ENCODE measurements at places on chromosomes 2 and 18.
A peak's percentile ranks its signal among the peaks of the same experiment; 100 is the strongest.

DNA sequence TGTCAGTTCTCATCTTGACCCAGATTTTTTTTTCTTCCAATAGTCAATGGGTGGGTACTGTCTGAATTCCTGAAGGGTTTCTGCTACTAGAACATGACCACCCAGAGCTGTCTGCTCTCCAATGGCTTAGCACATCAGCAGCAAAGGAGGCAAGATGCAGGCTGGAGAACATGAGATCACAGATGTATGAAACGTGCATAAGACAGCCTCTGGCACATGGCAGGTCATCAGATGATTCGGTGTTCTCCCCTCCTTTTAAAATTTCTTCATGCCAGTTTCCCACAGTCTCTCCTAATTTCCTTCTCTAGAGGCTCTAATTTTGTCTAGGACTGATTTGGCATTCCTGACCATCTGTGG, 359.3 kb upstream of the TNP1 start:
- no peak for DNase-seq

GRCh38 chr2:1804865-1805264, 60.5 kb upstream of the PXDN start:
- DNase-seq = no peak

- DNase-seq = no peak
Observed at GRCh38 chr18:79197531-79197930, 128.3 kb downstream of the ATP9B start.

DNA sequence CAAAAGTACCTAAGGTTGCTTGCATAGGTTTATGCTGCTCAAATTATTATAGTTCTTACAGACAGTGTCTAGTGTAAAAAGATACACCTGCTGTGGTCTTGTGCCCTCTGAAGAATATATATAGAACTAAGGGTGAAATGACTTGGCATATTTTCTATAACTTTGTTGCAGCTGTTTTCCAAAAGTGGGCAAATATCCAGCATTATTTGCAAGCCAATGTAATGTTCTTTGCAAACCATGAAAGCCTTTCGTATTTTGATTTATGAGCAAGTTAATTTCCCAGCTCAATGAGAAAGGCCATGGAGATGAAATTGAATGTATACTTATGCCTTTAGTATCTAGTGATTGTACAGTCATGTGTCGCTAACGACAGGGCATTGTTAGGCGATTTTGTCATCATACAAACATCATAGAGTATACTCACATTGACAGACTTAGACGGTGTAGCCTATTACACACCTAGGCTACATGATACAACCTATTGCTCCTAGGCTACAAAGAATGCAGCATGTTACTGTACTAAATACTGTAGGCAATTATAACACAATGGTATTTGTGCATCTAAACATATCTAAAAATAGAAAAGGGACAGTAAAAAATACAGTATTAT, 116.3 kb downstream of the PLCL1 start:
- no peak for DNase-seq

DNA sequence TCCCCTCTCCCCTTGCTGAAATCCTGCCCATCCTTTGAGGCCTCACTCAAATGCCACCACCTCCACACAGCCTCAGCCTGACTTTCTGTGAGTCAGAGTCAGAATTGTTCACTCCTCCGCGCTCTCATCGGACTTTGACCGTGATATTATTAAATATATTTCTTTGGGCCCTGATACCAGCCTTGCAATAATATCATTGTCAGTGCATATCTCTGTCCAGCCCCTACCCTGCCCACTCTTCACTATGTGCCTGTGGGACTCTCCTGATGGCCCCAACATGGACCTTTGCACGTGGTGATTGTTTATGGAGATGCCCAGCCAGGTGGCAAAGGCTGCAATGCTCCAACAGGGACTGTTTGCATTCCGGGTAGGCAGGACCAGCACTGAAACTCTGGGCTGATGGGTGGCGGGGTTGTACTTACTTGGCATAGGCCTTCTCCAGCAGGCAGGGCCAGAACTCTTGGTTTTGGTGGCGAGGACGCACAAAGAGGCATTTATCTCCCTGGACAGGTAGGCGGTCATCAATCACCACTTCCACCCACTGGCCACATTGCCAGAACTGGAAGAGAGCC, 37.3 kb downstream of the CAPN13 start:
- DNase-seq = no peak

GRCh38 chr18:12463191-12463590, 55.5 kb downstream of the PRELID3A start:
- DNase-seq = no peak

DNA sequence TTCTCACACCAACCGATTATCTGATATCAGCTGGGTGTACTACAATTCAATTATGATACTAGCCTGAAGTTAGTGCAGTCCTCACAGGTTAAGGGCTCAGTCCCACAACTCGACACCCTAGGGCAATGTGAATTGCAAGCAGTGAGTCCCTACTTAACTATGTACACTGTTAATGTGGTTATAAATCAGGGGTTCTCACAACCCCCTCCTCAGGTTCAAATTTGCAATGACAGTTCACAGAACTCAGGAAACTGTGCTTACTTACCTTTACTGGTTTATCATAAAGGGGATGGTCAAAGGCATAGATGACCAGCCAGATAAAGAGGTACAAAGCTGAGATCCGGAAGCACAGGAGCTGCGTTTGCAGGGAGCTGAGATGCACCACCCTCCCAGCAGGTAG, 1379.1 kb upstream of the CDH2 start:
- DNase-seq = no peak

DNA sequence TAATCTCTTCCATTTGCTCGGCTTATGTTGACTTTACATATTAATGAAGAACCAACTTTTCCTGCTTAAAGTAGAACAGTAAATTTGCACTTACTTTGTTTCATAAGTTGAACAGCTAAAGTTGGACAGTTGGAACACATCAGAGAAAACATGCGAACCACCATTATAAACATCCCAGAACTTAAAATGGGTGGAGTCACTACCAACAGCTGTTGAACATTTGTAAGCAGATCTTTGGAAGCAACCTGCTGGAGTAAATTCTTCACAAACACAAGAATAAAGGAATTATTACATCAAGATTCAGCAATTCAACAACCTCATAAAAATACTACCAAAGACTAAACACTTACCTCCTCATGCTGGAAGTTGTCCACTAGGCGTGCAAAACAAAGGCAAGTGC, 96.4 kb upstream of the DNER start:
- DNase-seq = no peak

DNA sequence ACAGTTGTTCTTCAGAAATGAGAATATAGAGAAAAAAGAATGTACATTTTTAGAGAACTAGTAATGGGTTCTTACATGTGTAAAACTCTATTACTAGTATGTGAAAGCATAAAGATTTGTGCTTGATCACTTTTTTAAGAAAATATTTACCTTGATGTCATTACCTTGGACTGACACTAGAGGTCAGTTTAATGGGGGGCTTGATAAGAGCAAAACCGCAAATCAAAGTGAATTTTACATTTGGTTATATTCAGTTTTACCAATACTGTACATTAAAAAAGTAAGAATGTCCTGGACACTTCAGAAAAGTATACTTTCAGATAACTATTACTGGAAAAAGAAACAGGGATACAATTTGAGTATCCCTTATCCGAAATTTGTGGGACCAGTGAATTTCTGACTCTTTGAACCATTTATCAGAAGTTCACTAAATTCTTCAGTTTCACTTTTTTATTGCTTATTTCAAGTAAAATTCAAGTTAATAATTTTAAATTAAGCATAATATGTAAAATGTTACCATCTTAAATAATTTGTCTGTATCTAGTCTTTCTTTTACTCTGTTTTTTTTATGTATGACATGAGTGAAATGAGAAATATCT, 1149.5 kb downstream of the DSC3 start:
- DNase-seq = peak; percentile 21

DNA sequence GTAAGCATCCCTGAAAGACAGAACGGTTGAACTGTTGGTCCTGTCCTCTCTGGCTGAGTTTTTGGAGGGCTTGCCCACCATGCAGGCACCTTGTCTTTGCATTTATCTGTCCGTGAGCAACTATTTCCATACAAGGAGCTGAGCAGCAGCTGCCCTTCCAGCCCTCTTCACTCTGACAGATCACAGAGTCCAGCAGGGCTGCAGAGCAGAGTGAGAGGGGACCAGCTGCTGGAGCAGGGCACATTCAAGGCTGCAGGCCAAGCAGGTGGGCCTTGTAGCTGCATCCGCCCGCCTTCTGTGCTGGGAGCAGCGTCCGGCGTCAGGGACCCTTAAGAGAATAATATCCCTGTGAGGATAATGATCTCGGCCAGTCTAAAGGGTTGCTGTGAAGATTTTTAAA, 9.5 kb downstream of the SMYD1 start:
- no peak for DNase-seq

GRCh38 chr2:134333646-134334189, 79.8 kb downstream of the MGAT5 start:
- DNase-seq = no peak

DNA sequence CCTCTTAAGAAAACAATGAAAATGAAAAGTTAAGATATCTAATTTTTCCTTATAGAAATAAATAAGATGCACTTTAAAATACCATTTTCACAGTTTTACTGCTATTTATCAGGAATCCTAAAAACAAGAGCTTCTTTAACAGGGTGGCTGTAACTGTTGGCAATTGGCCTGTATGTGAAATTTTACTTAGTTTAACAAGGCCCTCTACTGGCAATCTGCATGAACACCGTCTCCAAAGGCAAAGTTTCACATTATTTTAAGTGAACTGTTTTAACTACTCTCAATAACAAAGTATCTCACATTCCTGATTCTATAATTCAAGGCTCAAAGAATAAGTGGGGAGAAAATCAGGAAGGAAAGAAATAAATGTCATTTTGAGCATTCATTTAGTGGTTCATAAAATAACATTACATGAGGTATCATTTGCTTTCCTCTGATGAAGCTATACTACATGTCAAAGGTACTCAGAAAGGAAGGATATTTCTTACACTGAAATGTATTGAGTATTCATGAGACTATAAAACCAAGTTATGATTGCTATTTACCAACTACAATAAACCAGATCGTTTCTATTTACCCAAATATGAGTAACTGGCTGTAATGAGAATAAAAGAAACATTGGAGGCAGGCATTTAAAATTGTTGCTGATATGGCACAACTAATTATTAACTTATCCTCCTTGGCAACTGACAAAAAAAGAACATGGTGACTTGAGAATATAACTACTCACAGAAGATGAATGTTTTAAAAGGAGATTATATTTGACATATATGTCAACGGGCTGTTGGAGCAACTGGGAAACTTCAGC, 7.0 kb downstream of the NCKAP5 start:
- peak; percentile 73 for DNase-seq

DNA sequence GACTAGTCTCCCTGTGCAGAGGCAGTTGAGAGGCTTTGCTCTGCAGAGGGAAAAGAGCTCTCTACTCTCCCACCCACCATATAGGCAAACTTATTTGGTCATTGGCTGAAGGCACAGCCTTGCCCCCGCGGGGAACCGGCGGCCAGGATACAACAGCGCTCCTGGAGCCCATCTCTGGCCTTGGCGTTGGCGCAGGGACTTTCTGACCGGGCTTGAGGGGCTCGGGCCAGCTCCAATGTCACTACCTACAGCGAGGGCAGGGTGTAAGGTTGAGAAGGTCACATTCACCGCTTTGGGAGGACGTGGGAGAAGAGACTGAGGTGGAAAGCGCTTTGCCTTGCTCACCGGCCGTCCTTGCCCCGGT, 2.2 kb downstream of the ONECUT2 start:
- no peak for DNase-seq

DNA sequence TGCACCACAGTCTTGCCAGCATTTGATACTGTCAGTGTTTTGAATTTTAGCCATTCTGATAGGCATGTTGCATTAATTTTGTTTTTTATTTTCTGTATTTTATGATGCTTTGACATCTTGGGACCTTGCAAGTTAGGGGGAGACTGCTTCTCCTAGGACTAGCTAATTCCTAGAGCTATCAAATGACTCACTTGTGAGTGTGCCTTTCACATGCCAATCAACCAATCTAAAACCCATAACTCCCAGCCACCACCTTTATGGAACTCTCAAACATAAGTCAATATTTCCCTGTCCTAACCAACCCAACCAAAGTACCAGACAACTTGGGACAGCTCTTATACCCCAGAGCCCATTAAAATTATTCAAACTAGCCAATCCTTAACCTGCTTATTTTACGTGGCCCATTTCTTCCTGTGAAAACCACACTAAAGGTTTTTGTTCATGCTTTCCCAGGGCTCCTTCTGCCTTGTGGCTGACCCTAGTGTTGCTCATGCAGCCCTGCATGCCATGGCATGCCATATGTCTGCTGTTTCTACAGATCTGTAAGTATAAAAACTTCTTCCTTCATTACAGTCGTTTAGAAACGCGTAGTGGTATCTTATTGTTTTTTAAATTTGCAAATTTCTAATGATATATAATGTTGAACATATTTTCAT, 230.1 kb downstream of the GPD2 start:
- DNase-seq = peak; percentile 95

GRCh38 chr2:5984946-5985345, 292.8 kb downstream of the SOX11 start:
- no peak for DNase-seq

GRCh38 chr18:47313901-47314300, 62.4 kb upstream of the SKOR2 start:
- no peak for DNase-seq

- no peak for DNase-seq
Observed at GRCh38 chr2:176392249-176392648, 123.0 kb downstream of the MTX2 start.

- peak; percentile 74 for DNase-seq
Observed at GRCh38 chr18:35231052-35231451, 9.8 kb upstream of the ZNF397 start.

DNA sequence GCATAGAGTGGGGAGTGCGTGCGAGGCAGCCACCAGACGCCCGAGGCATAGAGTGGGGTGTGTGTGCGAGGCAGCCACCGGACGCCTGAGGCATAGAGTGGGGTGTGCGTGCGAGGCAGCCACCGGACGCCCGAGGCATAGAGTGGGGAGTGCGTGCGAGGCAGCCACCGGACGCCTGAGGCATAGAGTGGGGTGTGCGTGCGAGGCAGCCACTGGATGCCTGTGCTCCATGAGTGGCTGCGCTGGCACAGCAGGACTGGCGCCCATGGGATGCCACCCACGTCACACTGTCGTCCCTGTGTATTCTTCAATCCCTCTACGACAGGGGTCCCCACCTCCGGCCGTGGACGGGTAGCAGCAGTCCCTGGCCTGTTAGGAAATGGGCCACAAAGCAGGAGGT, 221.9 kb downstream of the HDAC4 start:
- no peak for DNase-seq

DNA sequence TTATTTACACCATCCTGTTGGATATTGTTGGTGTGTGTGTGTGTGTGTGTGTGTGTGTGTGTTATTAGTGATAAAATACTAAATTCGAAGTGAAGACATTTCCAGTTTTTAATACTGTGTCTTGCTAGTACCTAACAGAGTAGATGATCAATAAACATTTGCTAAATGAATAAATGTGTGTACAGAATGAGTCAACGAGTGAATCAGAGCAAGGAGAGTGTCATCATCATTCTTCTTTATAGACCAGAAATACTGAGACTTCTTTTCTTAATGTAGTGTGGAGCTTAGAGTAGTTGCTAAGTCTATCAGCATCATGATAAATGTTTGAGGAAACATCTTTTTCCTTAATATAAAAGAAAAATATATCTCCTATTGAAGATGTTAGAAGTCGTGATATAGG, 169.7 kb upstream of the SATB2 start:
- no peak for DNase-seq

GRCh38 chr2:237995036-237995435, 28.2 kb downstream of the UBE2F start:
- no peak for DNase-seq
